Suppressor macrophage treated with lipopolysaccharide for 1 hour (primary cell): ENCODE measurements at places on chromosomes 1 and 21.

GRCh38 chr1:106517224-106517623 lies 539.2 kb upstream of the PRMT6 start:
- DNase-seq: no peak

DNA sequence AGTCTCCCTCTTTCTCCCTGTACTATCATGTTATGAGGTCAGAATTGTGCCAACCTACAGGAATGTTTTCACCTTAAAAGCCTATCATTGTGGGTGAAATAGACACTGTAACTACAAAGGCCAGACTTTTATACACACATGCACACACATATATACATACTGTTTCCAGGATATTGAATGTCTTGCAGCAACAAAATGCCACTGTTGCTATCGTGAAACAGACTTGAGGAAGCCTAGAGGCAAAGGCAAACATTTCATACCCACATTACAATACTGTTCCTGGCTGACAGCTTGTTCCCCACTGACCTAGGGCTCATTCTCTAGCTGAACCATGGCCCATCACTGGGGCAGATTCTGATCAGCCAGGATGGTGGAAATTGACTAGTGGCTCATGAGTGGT lies 125.1 kb upstream of the DUSP10 start:
- DNase-seq: no peak

GRCh38 chr1:229815076-229815475 lies 189.0 kb downstream of the URB2 start:
- no peak for DNase-seq

GRCh38 chr21:30924146-30924700 lies 42.8 kb upstream of the KRTAP11-1 start:
- DNase-seq: no peak

DNA sequence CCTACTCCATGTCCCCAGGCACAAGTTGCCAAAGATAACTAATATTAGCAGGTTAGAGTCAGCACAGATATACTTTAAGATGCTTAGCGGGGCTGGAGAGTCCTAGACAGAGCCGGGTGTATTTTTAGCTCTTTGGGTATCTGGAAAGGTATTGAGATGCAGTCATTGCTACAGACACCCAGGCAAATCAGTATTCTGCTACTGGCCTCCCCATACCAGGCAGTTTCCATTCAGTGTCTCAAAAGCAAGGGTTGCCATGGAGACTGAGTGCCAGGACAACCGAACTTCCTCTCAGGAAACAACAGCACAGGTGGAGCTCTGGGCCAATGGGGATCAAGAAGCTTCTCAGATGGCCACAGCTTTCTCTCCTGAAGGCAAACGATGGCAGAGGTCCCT lies 45.3 kb downstream of the KCNC4 start:
- no peak for DNase-seq

DNA sequence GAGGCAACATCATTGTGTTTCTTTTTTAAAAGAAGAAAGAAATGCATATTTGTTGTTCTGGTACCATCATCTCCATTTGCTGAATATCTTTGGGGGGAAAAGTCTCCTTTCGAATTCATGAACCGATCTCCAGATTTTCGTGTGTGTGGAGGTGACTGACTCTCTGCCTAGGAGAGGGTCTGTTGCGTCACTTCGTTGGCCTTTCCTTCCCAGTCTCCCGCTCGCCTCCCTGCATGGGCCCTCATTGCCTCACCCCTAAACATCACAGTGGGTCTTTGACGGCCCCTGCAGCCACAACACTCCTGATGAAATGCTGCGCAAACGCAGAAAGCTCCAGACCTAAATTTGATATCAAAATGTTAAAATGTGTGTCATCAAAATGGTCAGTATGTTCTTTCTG lies 103.2 kb upstream of the RALGPS2 start:
- DNase-seq: no peak

- no peak for DNase-seq
Observed at GRCh38 chr1:36007741-36008140, 76.2 kb upstream of the TEKT2 start.

GRCh38 chr1:2406451-2407041 lies 5.8 kb downstream of the PEX10 start:
- no peak for DNase-seq

GRCh38 chr1:53505401-53505800 lies 46.2 kb downstream of the DMRTB1 start:
- DNase-seq: no peak

DNA sequence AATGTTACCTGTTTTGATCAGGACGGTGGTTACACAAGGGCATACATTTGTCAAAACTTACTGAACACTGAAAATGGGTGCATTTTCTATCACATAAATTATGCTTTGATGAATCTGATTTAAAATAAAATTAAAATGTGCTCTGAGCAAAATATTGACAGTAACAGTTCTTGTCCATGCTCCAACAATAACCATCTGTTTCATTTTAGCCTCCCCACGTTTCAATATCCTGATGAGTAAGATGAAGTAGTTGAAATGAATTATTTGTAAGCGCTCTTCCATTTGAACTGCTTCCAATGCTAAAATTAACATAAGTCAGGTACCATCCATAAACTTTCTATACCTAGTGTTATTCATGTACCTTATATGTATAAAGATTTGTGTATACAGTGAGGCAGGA lies 365.4 kb downstream of the LTN1 start:
- DNase-seq: no peak

DNA sequence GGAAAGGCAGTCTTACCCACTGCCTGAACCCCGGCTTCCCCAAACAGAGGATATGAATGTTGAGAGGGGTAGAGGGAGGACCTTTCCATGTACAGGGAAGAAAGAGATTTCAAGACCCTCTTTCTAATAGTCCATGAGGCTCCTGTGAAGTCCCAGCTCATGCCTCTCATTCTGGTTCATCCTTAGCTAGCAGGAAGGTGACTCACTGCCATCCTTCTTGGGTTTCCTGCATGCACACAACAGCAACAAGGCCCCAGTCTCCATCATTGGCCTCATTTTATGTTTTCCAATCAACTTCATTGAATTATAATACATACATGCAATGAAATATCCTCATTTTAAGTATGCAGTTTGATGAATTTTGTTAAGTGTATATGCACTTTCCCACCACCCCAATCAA lies 46.2 kb downstream of the SYT2 start:
- no peak for DNase-seq

DNA sequence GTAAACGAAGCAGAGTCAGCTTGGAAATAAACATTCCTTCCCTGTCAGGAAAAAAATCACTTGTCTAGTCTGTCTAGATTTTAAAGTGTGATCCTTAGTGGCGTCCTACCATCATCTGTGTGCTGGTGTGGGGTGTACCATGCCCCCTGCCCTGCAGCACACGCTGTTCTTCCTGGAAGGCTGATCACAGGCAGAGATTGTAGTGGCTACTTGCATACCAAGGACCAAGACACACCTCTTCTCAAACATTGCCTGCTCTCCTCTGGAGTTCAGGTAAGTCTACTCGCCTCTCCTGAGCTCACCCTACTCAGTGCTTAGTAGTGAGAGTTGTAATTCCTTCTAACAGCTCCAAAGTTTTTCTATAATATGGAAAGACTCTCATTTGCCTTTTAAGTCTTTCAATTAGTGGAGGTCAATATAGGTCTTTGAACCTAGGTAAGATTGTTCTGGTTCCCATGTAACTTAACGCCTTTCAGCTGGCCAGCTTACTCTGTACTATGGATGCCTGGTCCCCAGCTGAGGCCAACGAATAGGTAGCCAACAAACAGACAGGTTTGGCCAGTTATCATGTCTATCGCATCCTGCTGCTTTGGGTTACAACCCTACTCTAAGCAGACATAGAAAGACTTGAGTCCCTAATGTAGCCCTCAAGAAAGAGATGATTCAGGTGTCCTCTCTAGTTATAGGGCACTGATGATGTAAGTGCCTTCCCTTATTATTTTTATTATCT lies 55.4 kb downstream of the XCL1 start:
- no peak for DNase-seq

DNA sequence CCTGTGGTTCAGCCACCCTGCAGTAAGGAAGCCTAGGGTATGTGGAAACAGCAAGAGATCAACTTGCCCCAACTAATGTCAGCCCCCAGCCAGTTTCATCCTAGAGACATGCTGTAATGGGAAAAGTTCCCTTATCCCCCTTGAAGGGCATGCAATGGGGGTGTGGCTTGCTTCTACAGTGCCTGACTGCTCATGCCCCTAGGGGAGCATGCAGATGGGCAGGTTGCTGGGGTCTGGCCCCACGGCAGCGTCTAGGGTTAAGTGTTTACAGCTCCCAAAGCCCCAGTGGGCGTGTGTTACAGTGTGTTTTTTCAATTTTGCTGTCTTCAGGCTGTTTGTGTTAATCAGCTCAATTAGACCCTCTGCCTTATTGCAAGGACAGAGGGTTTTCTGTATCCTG lies 1105.9 kb downstream of the AMY1C start:
- DNase-seq: no peak

GRCh38 chr1:167454894-167455785 lies 63.2 kb downstream of the CD247 start:
- peak; percentile 66 for DNase-seq

DNA sequence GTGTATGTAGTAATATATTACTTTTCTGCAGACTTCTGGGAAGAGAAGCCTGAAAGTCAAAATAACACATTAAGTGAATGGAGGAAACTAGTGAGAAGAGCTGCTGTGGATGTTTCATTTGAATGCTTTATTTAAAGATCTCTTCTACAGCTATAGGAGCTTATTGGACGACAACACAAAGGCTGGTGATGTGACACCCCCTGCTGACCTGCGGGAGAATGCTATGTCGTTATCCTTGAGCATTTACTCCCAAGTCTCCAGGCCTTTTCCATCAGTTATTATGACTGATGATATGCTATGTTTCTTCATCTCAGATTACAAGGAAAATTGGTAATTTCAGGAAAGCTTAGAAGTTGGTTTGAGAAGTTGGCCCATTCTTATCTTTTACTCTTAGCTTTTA lies 22.3 kb upstream of the PLA2G4A start:
- peak; percentile 25 for DNase-seq

- peak; percentile 63 for DNase-seq
Observed at GRCh38 chr1:201376464-201377374, 761 bp downstream of the TNNT2 start.

DNA sequence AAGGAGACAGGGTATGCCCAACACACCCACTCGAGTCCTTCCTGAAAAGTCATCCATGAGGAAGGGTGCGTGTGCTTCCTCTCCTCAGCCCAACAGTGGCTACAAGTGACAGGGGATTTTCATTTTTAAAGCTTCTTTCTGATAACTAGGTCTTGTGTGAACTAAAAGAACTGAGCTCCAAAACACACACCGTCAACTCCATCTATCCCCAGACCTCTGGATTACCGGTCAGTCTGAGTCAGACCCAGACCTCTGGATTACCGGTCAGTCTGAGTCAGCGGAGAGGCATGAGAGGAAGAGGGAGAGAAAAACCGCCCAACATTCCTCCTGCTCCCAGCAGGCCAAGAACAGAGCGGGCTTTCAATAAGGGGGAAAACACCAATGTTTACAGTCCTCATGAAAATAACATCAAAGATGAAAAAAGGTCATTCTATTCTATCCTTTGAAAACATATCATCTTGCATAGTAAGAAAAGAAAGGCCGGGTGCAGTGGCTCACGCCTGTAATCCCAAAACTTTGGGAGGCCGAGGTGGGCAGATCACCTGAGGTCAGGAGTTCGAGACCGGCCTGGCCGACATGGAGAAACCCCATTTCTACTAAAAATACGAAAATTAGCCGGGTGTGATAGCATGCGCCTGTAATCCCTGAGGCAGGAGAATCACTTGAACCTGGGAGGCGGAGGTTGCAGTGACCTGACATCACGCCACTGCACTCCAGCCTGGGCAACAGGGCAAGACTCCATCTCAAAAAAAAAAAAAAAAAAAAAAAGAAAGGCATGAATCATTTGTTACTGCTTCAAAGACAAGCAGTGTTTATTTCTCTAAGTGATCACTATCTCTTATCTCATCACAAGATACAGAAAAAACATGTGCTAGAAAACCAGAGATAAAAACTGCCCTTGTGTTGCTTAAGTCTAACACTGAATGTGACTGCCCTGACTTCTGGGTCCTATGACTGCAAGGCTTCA lies 3.4 kb downstream of the PTTG1IP start:
- peak; percentile 71 for DNase-seq
